Left ventricle myocardium inferior (tissue), 1 donor: ENCODE measurements at places on chromosomes 3 and 15. TPM values are rescaled to one million over a fixed set of nuclear protein-coding genes. Genes with fewer than 3 reads are reported as not detected.

LRRC58 gene
- total RNA-seq: 8.2 TPM

SLCO2A1 gene
- 18.0 TPM for total RNA-seq

PLXND1 gene
- total RNA-seq: 45.5 TPM

SUCNR1 gene
- 0.30 TPM for total RNA-seq

NCEH1 gene
- 58.6 TPM for total RNA-seq

SYNPR gene
- total RNA-seq: 0.93 TPM

UQCC5 gene
- 65.8 TPM for total RNA-seq

SERINC4 gene
- 0.44 TPM for total RNA-seq

PRC1 gene
- total RNA-seq: 3.4 TPM

MAP6D1 gene
- total RNA-seq: 2.4 TPM

CHAC1 gene
- 1.3 TPM for total RNA-seq

STARD9 gene
- total RNA-seq: 4.9 TPM
